Activated CD4-positive, alpha-beta memory T cell treated with anti-CD3 and anti-CD28 coated beads for 36 hours (primary cell): ENCODE measurements at places on chromosomes 5 and 9. TPM values are rescaled to one million over a fixed set of nuclear protein-coding genes. Genes with fewer than 3 reads are reported as not detected.

ARID3C gene
- 0.14 TPM for total RNA-seq

MYMK gene
- not detected for total RNA-seq

- no peak overlapping the region for H3K27ac ChIP-seq
- no peak overlapping the region for H3K4me3 ChIP-seq
- H3K4me1 ChIP-seq, result no peaks in the 10 kb centered on the region
- DNase-seq, result no peak
- peaks cover 3% of the 10 kb centered on the region for H3K36me3 ChIP-seq
- H3K27me3 ChIP-seq, result no peaks in the 10 kb centered on the region
Measured at GRCh38 chr9:120645760-120646159, 65.8 kb upstream of the CDK5RAP2 start.

- H3K27me3 ChIP-seq, result no peaks in the 10 kb centered on the region
- no peak overlapping the region for H3K27ac ChIP-seq
- no peaks in the 10 kb centered on the region for H3K4me1 ChIP-seq
- no peak overlapping the region for H3K4me3 ChIP-seq
- peaks cover 19% of the 10 kb centered on the region for H3K36me3 ChIP-seq
Measured at GRCh38 chr9:40925149-40925548, 203.3 kb downstream of the FOXD4L6 start.

- H3K4me1 ChIP-seq, result no peaks in the 10 kb centered on the region
- no peak overlapping the region for H3K4me3 ChIP-seq
- no peaks in the 10 kb centered on the region for H3K36me3 ChIP-seq
- no peak overlapping the region for H3K27ac ChIP-seq
Measured at GRCh38 chr5:133831491-133832224, 136.8 kb downstream of the C5orf15 start.

DNA sequence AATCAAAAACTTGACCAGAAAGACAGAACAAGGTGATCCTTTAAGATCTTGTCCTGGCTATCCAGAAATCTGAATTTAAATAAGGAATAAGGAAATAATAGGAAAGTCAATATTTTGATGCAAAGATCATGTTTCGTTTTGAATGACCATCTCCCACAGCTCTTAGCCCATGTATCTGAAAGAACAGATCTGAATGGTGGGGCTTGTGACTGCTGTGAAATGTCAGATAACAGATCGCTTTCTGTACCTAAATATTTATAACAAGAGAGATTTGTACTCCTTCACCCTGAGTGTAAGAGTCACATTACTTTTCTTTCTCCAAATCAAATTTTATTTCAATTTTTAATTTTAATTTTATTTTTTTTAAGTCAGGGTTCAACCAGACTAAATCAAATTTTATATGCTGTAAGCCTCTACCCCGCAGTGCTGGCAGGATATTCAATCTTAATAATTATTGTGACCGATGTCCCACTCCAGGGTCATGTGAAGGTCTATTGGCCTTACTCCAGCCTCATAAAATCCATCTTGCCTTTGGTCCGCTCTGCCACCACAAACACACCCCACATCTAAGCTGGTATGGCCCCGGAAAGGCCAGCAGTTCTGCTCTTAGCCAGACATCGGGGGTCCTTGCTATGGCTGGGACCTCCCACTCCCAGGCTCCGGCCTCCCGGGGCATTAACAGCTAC, 7.0 kb upstream of the SLC26A2 start:
- DNase-seq, result no peak
- no peak overlapping the region for H3K4me3 ChIP-seq
- no peaks in the 10 kb centered on the region for H3K4me1 ChIP-seq
- peaks cover under 1% of the 10 kb centered on the region for H3K27me3 ChIP-seq
- no peaks in the 10 kb centered on the region for H3K36me3 ChIP-seq

DNA sequence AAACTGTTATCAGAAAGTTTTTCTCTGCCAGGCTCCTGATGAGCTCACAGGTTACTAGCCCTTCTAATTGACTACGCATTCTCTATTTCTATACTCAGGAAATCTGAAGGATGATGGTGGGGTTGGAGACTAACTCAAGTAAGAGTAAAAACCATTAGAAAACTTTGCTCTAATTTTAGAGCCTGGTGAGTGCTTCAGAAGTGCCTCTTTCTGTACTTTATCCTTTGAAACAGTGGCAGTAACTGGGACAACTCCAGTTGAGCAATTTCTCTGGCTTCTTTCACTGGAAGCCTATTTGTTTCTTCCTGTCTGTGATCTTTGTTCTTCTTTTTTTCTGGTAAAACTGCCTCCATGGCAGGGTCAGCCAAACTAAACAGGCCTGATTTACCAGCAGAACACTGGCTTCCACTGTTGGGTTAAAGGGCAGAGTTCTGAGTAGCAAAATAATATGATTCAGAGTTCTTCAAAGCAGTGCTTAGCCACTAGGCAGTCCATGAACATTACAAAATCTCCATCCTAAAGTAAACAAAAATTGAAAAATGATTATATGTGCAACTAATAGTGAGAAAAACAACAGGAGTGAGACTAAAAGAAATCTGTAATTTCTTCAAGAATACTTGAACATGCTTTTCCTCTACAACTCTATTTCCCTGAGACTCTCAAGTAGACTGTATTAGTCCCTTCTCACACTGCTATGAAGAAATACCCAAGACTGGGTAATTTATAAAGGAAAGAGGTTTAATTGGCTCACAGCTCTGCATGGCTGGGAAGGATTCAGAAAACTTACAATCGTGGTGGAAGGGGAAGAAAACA, 79.8 kb downstream of the MROH2B start:
- H3K27ac ChIP-seq, result no peak overlapping the region
- no peaks in the 10 kb centered on the region for H3K4me1 ChIP-seq
- no peaks in the 10 kb centered on the region for H3K27me3 ChIP-seq
- no peaks in the 10 kb centered on the region for H3K36me3 ChIP-seq
- DNase-seq, result no peak

- no peak overlapping the region for H3K4me3 ChIP-seq
- peaks cover 40% of the 10 kb centered on the region for H3K4me1 ChIP-seq
- no peaks in the 10 kb centered on the region for H3K27me3 ChIP-seq
- H3K36me3 ChIP-seq, result peaks cover 25% of the 10 kb centered on the region
- no peak overlapping the region for H3K27ac ChIP-seq
Measured at GRCh38 chr9:127908660-127908926, 8.2 kb downstream of the ST6GALNAC4 start.

SLC6A19 gene
- total RNA-seq, result not detected

PCDHB5 gene
- total RNA-seq, result not detected

- H3K27ac ChIP-seq, result no peak overlapping the region
- H3K4me1 ChIP-seq, result no peaks in the 10 kb centered on the region
- H3K27me3 ChIP-seq, result no peaks in the 10 kb centered on the region
- no peak for DNase-seq
- H3K36me3 ChIP-seq, result no peaks in the 10 kb centered on the region
Measured at GRCh38 chr5:84685121-84685894, 300.6 kb upstream of the EDIL3 start.
